Stimulated activated CD8-positive, alpha-beta memory T cell treated with anti-CD3 and anti-CD28 coated beads, Interleukin-15, amount 100 ng/mL, for 24 hours (primary cell): ENCODE measurements at places on chromosomes 5 and 9.

- no peak for DNase-seq
Observed at GRCh38 chr5:84480873-84481637, 96.4 kb upstream of the EDIL3 start.

- DNase-seq = no peak
Observed at GRCh38 chr5:19322716-19323485, 665.1 kb downstream of the CDH18 start.

DNA sequence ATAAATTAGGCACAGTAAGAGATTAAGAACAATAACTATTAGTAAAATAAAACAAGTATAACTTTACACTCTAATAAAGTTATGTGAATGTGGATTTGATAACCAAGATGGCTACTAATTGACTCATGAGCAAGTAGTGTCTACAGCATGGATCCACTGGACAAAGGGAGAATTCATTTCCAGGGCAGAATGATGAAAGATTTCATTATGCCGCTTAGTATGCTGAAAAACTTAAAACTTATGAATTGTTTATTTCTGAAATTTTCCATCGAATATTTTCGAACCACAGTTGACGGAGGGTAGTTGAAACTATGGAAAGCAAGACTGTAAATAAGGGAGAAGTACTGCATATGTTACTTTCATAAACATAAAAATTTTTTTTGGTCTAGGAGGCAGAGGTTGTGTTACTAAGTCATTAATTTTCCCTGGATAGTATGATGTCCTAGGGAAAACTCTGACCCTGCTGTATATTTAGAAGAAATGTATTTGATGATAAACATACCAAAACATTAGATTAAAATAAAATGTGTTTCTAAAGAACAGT lies 24.9 kb upstream of the TARS1 start:
- DNase-seq = no peak

- no peak for DNase-seq
Observed at GRCh38 chr5:139419226-139420192, 15.6 kb upstream of the SPATA24 start.

DNA sequence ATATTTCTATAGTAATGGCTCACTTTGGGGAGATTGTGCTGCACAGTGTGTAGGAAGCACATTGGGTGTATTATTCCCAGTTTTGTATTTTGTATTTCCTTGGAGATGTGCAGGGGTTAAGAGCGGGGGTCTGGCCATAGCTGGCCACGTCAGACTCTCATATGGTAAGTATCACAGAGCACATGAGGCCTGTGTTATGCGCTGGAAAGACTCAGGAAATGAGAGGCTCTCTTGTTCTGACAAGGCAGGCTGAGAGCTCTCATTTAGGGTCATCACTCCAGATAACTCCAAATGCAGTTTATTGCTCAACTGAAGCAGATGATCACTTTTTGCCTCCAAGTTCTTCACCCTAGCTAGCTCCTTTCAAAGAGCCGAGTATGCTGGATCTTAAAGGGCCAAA lies 205.7 kb downstream of the NTRK2 start:
- no peak for DNase-seq

DNA sequence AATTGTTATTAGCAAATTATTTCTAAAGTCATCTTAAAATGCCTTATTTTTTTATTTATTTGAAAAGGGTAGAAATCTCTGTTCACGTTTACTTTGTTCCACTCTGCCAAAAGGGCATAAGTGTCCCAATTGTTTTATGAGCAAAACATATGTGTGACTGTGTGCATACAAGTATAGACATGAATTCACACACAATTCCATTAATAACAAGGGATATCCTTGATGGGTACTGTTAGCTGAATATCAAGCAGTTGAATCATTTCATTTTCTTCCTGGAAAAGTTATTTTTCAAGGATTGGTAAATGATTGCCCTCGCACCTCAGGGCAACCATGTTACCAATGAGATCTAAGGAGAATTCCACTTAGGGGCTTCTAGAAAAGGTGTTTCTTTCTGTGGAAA lies 92.1 kb upstream of the TAF11L2 start:
- no peak for DNase-seq

GRCh38 chr5:24215114-24215513 lies 429.7 kb downstream of the CDH10 start:
- DNase-seq = no peak

GRCh38 chr9:97735070-97735600 lies 38.0 kb upstream of the XPA start:
- DNase-seq = no peak
